ENCODE measurements at places on chromosomes 13 and 19.

- DNase-seq = no peak
Observed at GRCh38 chr13:100423375-100423774, 165.2 kb downstream of the GGACT start.

DNA sequence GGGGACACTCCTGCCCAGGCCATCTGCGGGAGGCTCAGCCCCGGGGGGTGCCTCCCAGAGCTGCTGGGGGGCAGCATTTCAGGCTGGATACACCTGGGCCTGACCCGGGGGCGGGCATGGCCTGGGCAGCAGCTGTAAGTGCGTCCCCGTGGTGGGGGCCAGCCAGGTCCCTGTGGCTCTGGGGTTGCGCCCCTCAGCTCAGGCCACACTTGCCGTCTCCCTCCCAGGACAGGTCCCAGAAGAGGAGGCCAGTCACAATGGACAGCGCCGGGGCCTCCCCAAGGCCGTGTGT, 11.6 kb downstream of the CBARP start:
- DNase-seq = no peak

DNA sequence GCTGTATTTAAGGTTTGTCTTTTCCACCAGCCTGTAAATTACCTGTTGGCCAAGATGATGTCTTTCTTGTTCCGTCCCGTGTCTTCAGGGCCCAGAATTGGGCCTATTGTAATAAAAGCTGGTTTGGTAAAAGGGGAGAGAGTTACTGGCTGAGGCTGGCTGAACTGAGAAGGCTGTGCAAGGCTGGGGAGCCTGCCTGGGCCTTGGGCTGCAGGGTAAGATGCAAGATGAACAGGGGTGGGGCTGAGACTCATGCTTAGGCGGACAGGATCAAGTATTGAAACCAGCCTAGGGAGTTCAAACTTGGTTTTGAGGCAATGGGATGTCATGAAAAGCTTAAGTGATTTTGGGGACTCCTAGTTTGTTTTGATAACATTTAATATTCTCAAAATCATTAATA, 142.3 kb downstream of the PCCA start:
- no peak for DNase-seq

- DNase-seq = no peak
Observed at GRCh38 chr19:4831304-4831978, at the start of gene TICAM1. TICAM1 (minus strand) TSS chr19:4831712; CDS start chr19:4818377, 13,335 bp downstream.

- DNase-seq = no peak
Observed at GRCh38 chr13:107379407-107380155, 811.6 kb upstream of the ARGLU1 start.

- DNase-seq = no peak
Observed at GRCh38 chr13:40875583-40875982, 86.2 kb downstream of the SLC25A15 start.

Data from pulmonary artery endothelial cell (primary cell).